Activated CD4-positive, alpha-beta T cell treated with anti-CD3 and anti-CD28 coated beads, Interleukin-2, Interleukin-6, amounts not matched to agents 100 ng/mL and 50 ng/mL, durations not matched to agents 16 hours and 8 hours (primary cell): ENCODE measurements at places on chromosomes 1 and 21.

DNA sequence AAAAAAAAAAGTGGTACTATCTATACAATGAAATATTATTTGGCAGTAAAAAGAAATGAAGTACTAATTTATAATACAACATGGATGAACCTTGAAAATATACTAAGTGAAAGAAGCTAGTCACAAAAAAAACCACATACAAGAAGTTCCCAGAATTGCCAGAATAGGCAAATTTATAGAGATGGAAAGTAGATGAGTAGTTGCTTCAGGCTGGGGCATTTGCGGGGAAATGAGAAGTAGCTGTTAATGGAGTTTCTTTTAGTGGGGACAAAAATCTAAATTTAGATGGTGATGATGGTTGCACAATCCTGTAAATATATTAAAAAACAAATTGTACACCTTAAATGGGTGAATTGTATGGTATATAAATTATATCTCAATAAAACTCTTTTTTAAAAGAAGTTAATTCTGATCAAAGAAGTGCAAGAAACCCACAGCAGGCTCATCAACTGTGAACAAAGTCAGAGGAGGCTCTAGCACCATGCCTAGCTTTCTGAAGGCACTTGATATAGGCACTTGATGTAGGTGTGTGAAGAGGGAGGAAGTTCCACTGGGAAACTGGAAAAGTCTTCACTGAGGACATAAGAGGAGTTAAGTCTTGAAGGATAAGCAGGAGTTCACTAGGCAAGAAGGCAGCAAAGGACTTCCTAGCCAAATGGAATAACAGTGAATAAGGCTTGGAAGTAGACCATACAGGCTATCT lies 52.5 kb downstream of the DMAP1 start:
- DNase-seq = no peak

DNA sequence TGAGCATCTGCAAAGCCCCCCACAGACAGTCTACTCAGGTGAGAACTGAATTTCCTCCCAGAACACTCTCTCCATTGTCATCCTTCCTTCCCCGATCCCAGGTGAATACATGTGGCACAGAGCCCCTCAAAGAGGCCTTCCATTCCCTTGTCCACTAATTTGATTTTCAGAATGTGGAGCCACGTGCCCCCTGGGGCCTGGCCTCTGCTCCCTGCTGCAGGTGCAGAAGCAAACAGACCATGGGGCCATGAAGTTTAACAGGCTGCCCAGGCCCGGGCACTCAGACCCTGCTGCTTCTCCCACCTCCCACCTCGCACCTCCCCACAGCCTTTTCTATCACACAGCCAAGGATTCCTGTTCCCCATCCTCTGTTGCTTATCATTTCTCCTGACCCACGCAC lies 243.8 kb upstream of the RAB4A start:
- no peak for DNase-seq

DNA sequence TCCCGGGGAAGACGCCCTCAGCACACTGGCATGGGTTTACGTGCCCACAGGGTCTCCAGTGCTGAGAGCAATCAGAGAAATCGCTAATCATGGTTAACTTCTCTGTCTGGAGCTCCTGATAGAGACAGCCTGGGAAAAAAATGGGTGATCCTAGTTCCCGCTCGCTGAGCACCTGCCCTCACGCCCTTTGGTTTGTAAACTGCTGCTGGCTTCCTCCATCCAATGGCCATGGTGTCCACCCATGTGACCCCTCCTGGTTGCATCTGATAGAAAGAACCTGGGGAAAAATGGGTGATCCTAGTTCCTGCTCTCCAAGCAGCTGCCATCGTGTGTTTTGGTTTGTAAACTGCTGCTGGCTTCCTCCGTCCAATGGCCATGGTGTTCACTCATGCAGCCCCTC lies 402.2 kb downstream of the PRDM2 start:
- DNase-seq = no peak

DNA sequence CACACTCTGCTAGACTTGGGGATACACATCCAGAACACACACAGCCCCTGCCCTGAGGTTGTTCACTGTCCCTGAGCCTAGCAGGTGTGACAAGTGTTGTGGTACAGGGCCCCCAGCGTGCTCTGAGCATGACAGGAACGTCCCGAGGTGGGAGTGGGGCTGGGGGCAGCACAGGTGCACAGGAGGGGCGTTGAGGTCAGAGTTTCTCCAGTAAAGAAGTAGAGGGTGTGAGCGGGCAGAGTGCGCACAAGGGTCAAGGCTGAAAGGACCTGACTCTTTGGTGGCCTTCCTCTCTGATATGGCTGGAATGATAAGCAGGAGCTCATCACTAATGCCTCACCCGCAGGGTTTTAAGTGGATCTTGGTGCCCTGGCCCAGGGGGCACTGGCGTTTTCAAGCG lies 1.3 kb upstream of the FALEC start:
- DNase-seq = no peak

GRCh38 chr1:155105604-155106011 lies 22.1 kb upstream of the EFNA1 start:
- no peak for DNase-seq

- no peak for DNase-seq
These were observed 2063.9 kb downstream of the MRPL39 start for GRCh38 chr21:23543333-23543732.

DNA sequence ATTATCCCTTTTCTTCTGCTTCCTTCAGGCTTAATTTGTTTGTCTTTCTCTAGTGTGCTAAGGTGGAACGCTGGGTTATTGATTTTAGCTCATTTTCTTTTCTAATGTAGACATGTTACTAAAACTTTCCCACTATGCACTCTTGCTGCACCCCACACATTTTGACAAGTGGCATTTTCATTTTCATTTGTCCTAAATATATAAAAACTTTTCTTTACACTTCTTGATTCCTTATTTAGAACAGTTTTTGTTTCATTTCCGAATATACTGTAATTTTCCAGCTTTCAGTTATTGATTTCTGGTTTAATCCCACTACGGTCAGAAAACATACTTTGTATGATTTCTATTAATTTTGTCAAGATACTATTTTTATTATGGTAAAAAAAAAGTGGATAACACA lies 25.3 kb downstream of the SH3BP5L start:
- DNase-seq = no peak
